Amniotic stem cell (primary cell): ENCODE measurements at places on chromosomes 5 and 9.

DNA sequence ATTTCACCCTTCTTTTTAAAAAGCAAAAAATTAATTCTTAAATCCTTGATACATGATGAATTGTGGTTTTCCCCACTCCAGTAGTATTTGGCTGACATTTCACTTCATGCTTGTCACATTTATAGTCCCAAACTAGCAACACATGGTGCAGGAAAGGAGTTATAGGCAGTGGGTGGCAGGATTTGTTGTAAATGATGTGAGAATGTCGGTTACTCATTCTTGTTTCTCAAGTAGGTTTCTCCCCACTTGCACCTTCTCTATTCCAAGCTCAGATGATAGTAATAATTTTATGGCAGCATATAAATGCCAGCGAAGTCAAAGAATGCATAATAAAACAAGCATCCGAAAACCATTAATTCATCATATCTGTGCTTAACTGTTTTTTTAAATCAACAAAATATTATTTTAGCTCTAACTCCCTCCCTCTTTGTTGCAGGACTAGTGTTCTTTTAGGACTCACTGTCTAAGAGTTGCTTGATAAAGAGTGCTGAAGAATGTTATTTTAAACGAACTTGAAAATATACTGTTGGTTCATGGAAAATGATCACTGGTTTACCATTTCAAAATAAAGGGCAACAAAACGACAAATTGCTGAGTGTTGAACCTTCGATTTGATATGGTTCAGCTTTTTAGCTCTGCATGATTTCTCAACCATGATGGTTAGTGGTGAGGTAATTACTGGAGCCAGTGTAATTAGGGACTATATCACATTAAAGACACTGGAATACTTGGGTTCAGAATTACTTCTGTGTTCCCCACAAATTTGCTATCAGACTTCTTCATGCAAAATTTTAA, 88.1 kb upstream of the ADAMTSL1 start:
- no peak for DNase-seq

DNA sequence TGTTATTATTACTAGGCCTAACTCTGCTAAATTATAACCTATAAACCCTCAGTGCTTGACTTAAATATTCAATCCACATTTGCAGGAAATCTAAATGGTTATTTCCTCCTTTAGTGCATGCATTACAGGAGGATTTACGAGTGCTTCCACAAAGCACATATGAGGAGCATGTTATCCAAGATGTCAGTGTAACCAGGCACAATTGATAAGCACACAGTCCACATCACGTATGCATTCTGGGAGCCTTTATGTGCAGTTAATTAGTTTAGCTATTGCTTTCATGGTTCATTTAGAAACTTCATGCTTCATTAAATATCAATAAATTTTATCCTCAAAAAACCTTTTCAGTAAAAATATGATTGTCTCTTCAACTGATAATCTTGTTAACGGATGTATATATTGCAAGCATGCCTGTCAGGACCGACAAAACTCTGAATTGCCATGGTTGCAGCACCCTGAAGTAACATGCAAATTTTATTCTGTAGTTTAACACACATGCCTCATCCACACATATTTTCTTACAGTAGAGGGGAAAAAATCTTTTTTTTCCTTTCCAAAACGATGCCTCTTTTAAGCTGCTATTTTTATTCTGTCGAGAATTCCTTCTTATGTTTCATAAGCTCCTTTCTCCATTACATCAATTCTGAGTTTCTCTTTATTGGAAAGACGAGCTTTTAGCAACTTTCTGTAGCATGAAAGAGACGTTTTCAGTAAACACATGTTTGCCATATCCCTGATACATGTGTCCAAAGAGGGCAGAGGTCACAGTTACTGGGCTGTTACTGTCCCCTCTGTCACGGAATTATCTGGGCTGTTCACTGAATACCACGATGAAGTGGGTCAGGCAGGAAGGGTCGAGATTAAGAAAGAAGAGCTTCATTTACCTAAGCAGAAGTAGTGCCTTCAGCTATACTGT, 142.0 kb downstream of the GLIS3 start:
- DNase-seq = no peak

- DNase-seq = no peak
These were observed 54.5 kb upstream of the HNRNPA0 start for GRCh38 chr5:137808503-137809135.

DNA sequence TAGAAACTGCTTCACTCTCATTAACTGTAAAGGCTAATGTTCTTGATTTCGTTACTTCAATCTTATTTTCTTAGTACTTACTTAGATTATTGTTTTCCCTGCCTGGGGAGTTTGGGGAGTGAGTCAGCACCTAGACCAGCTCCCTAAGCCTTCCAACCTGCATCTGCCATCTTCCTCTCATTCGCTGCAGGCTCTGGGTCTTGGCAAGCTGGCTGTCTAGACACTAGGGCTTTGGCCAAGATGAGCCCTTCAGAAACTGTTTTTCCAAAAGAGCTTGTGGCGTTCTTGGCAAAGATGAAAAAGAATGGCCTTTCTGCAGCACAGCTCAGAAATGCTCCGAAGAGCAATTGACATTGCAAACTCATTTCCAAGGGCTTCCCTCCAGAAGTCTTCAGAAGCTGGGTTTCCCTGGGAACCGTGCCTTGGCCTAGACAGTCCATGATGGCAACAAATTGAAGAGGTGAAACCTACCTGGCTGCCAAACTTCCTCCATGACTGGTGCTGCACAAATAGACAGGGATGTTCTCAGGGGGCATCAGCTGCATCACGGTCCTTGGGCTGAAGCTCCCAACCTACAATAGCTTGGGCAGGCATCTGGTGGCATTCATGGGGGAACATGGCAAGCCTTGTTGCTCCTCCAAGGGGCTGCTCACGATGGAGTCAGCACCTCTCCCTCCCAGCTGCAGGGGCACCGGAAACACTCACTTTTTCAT, 76.6 kb downstream of the NSUN2 start:
- DNase-seq = no peak

DNA sequence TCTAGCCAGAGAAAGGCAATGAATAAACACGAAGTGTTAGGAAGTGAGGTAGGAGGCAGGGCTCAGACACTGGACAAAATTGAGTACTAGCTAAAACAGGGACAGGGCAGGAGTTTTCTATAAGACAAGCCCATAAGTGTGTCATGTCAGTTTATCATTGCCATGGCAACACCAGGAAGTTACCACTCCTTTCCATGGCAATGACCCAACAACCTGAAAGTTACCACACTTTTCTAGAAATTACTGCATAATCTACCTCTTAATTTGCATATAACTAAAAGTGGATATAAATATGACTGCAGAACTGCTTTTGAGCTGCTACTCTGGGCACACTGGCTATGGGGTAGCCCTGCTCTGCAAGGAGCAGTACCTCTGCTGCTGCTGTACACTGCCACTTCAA, 442.5 kb upstream of the COX7C start:
- DNase-seq = no peak

DNA sequence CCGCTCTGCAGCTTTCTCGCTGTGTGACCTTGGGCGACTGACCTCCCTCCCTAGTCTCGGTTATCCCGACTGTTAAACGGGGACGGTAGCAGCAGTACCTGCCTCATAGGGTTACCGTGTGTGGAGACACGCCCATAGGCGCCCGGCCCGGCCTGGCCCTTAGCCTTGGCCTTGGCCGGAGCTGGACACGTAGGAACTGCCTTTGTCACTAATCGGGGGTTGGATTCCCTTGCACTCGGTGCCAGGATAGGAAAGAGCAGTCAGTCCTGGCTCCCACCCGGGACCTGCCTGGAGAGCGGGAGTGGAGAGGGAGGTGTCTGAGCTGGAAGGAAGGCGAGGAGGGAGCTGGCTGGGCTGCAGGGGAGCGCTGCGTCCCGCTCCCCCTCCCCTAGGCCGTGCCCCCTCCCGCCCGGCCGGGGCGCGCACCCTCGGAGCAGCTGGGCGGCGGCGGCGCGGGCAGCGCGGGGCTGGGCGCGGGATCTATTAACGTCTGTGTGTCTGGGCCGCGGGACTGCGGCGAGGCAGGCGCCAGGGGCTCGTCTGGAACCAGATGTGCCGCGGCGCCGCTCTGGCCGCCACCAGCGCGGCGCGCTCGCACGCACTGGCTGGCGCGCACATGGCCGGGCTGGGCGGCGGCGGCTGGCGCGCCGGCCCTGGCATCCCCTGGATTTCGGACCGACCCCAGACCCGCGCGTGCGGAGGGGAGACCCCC, 31.7 kb downstream of the PRRX2 start:
- no peak for DNase-seq

DNA sequence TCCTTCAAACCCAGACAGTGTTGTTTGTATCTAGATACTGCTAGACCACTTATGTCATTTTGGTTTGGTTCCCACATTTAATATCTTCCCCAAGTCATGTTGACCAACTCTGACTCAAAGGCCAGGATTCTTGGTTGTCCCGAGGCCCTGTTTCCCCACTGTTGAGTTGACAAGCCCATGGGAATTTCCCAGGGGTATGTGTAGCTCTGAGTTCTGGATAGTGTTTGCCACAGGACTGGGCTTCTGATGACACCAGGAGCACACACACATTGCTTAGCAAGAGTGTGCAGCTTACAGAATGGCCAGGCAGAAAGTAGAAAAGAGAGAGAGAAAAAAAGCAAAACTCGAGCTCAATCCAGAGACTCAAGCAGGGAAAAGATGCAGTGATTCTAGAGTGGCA, 214.4 kb downstream of the NXNL2 start:
- DNase-seq = no peak

DNA sequence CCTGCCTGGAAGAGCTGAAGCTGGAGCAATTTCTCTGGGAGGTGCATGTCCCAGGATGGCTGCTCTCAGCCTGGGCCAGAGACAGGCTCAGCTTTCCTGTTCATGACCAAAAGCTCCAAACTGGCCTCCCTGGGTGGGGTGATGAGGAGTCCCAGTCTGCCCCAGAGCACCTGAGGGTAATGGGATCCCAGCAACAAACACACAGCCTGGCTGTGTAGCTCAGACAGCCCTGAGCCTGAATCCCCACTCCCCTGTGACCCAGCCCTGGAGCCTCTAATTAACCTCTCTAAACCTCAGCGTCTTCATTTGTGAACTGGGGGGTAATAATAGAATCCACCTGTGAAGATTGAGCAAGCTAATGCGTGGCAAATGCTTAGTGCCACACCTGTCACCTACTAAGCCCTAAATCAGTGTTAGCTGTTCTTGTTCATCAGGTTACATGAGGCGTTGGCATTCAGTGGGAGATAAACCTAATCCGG, 67.5 kb downstream of the HSPA4 start:
- no peak for DNase-seq

GRCh38 chr9:6080154-6080716, 64.8 kb upstream of the RANBP6 start:
- DNase-seq = peak; percentile 77

GRCh38 chr5:128252196-128252595, 168.6 kb downstream of the SLC12A2 start:
- DNase-seq = no peak

DNA sequence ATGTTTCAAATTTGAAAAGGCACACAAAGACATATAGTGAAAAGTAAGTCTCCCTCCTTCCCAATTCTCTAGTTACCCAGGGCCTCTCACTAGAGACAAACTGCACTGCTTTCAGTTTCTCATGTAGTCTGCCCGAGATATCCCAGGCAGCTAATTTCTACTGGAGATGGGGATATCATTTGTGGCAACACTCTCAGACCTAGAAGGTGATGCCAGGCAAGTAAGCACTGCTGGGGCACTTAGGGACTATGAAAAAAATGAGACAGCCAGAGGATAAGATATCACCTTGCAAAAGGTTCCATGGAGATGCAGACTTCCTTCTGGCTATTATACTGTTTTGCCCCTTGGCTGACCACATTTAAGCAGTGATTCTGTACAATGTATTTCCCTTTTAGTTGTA, 12.6 kb downstream of the SIL1 start:
- DNase-seq = no peak

- no peak for DNase-seq
These were observed 11.6 kb upstream of the CRB2 start for GRCh38 chr9:123344192-123344949.

- peak; percentile 76 for DNase-seq
These were observed 19.1 kb upstream of the ZFAND5 start for GRCh38 chr9:72383978-72384709.

DNA sequence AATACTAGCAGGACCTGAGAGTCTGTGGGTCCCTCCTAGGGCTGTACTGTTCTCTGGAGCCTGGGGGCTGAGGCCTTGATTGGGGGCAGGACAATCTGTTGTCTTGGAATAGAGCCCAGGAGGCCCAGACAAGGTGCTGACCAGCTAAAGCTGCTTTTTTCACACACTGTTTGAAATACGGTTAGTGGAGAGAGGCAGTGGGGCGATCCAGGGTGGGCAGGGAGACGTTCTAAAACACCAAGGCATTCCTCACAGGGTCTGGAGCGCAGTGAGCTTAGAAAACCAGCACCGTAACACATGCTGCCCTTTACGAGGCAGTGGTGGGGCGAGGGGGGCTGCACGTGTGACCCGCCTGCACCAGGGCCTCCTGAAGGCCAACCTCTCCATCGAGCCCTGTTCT, 55.1 kb downstream of the EHMT1 start:
- no peak for DNase-seq

GRCh38 chr5:176788941-176789872, 21.2 kb upstream of the UNC5A start:
- DNase-seq = no peak

GRCh38 chr9:135975834-135976233, 14.7 kb upstream of the UBAC1 start:
- DNase-seq = no peak

DNA sequence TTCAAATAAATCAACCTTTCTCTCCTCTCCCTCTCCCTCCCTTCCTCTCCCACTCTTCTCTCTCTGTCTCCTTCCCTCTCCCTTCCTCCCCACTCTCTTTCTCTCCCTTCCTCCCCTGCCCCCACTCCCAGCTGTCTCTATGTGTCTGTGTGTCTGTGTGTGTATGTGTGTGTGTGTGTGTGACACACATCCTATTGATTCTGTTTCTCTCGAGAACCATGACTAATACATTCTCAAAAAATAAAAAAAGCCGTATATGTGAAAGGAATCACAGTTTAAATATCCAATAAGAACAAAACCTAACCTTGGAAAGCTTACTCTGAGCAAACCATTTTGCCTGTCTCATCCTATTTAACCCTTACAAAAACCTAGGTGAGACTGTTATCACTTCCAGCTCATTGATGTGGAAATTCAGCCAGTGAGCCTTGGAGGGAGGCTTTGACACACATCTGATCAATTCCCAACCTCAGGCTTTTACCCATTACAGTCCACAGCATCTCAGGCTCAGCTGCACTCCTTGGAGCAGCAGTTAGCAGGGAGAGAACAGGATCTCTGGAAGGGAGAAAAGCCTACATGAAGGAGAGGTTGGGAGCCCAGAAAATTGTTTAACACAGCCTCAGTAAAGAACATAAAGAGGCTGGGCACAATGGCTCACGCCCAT, 8.3 kb downstream of the HSD17B3 start:
- DNase-seq = no peak

- DNase-seq = peak; percentile 29
These were observed 50.3 kb downstream of the GNAQ start for GRCh38 chr9:77981332-77981731.

- DNase-seq = no peak
These were observed 1.2 kb downstream of the CDKN2B-AS1 start for GRCh38 chr9:21995666-21996398.

GRCh38 chr5:50595199-50595598, 71.2 kb upstream of the PARP8 start:
- DNase-seq = no peak
